ENCODE measurements at places on chromosomes 3 and 15.

- no peak for DNase-seq
These were observed 105.5 kb downstream of the STRIT1 start for GRCh38 chr3:155188031-155188430.

DNA sequence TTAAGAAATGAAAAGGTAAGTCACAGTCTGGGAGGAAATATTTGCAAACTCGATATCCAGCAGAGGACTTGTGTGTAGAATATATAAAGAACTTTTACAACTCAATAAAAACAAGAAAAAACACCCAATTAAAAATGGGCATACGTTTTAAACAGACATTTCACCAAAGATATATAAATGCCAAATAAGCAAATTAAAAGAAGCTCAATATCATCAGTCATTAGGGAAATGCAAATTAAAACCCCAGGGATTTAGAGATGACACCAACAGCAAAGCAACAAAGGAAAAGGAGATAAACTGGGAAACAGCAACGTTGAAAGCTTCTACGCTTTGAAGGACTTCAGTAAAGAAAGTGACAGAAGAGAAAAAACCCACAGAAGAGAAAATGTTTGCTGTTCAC, 132.3 kb downstream of the NUP210 start:
- no peak for DNase-seq

- DNase-seq, result no peak
These were observed 23.2 kb downstream of the LIPC start for GRCh38 chr15:58454950-58455401.

GRCh38 chr15:47965297-47965696, 155.5 kb upstream of the SLC24A5 start:
- no peak for DNase-seq

DNA sequence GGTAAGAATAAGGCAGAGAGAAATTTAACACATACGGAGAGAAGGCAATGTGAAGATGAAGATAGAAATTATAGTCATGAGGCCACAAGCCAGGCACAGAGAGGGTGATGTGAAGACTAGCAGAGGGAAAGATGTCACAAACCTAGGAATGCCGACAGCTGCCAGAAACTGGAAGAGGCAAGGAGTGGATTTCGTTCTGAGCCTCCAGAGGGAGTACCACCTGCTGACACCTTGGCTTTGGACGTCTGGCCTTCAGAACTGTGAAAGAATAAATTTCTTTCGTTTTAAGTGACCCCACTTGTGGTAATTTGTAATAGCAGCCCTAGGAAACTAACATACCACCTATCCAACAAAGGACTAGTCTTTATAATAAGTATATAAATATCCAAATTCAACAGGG, 5.0 kb upstream of the SGO1 start:
- DNase-seq, result no peak

DNA sequence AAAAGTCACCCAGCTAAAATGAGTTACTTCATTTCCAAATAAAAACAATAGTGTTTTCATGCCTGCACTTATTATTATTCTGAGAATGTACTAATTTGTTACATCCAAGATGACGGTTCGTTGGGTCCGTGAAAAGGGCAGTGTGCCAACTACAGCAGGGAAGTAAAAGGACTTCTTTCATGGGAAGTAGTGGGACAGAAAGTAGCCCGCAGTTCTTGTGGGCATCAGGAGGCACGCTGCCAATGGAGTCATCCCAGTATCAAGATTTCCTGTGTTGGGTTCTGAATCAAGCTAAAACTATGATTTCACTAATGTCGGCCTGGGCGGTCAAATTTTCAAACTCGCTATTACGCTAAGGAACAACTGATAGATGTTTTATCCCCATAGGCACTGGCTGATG, 254.5 kb upstream of the SOX2 start:
- no peak for DNase-seq

- DNase-seq, result no peak
These were observed 25.8 kb downstream of the SPSB4 start for GRCh38 chr3:141076797-141077571.

DNA sequence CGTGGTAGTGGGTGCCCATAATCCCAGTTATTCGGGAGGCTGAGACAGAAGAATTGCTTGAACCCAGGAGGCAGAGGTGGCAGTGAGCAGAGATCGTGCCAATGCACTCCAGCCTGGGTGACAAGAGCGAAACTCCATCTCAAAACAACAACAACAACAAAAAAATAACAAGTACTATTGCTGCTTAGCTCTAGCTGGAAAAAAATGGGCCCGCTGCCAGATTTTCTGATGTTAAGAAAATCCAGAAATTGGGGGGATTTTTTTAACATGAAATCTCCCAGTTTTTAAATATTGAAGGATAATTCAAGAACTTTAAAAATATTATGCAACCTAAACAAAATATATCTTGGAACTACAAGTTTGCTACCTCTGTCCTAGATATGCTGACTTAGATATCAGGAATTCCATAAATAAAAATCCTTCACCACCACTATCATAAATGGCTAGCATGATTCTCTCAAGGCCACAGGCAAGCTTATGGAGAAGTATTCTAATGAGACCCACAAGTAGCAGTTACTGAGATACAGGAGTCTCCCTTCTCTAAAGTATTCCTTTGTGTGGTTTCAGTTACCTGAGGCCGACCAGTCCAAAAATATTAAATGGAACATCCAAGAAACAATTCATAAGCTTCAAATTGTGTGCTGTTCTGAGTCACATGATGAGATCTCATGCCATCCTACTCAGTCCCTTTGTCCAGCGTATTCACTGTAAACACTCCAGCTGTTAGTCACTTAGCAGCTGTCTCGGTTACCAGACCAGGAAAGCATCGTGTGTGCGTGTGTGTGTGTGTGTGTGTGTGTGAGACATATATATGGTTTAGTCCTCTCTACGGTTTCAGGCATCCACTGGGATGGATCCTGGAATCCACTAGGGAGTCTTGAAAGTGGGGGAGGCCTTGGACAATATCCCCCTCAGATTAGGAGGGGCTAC, 277.2 kb downstream of the TBL1XR1 start:
- DNase-seq, result no peak

- DNase-seq, result no peak
These were observed 13.6 kb upstream of the CORO2B start for GRCh38 chr15:68565234-68565633.

DNA sequence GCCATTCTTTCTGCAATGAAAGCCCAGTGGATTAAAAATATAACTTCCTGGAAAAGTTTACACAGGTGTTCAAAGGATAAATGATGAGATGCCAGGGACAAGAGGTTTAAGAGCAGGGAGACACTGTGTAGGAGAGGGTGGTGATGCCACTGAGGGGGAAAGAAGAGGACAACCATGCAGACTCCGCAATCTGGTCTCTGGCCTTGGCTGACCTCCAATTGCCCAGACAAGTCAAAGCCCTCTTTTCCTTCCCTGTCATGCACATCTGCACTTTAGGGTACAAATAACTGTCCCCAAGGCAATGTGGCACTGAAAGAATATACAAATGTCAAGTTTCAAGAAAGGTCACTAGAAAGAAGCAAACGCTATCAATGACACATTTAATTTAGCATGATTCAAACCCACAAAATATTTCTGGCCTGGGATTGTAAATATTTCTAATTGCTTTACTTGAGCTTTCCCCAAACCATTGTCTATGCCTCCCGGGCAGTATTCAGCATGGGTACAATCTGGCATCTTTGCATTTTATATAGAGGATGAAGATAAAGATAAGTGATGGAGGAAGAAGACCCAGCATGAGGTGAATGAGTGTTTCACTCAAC, 319.4 kb downstream of the PLCL2 start:
- no peak for DNase-seq

GRCh38 chr3:25663347-25663868, 1.3 kb downstream of the TOP2B start:
- no peak for DNase-seq

GRCh38 chr3:154829929-154830328, 250.2 kb upstream of the MME start:
- DNase-seq, result no peak

GRCh38 chr3:183158551-183159006, 4.0 kb downstream of the LAMP3 start:
- DNase-seq, result no peak

GRCh38 chr3:179425075-179425474, 26.2 kb downstream of the GNB4 start:
- DNase-seq, result no peak

GRCh38 chr3:180246688-180247195, 210.0 kb upstream of the PEX5L start:
- DNase-seq, result no peak

- DNase-seq, result no peak
These were observed 97.4 kb downstream of the LRRK1 start for GRCh38 chr15:101016581-101016980.

- no peak for DNase-seq
These were observed 76.8 kb downstream of the LARS2 start for GRCh38 chr3:45465192-45465591.

DNA sequence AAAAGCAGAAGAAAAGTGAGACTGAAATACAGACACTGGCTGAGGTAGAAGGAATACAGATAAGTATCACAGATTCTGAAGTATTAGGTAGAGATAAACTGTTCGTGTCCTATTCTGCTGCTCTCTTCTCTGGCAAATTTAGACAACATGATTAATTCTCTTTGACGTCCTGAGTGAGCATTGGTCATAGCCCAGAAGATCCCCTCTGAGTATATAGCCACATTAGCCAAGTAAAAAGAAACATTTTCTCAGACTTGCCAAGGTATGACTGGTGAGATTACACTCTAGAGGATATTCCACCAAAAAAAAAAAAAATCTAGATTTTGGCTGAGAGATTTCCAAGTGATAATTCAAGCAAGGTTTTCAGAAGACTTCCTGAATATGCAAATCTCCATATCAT, 111.4 kb upstream of the ALCAM start:
- DNase-seq, result no peak

DNA sequence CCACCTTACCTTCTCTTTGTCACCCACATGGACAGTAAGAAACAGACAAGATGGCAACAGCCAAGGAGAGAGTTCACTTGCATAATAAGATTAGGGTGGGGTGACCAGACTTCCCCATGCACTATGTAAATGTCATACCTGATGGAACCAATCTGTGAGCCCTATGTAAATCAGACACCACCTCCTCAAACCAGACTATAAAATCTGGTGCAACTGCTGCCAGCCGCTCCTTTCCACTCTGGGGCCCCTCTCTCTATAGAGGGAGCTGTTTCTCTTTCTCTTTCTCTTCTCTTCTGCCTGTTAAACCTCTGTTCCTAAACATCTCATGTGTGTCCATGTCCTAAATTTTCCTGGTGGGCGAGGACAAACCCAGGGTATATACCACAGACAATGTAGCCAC, 405.5 kb upstream of the CNTN4 start:
- DNase-seq, result no peak

DNA sequence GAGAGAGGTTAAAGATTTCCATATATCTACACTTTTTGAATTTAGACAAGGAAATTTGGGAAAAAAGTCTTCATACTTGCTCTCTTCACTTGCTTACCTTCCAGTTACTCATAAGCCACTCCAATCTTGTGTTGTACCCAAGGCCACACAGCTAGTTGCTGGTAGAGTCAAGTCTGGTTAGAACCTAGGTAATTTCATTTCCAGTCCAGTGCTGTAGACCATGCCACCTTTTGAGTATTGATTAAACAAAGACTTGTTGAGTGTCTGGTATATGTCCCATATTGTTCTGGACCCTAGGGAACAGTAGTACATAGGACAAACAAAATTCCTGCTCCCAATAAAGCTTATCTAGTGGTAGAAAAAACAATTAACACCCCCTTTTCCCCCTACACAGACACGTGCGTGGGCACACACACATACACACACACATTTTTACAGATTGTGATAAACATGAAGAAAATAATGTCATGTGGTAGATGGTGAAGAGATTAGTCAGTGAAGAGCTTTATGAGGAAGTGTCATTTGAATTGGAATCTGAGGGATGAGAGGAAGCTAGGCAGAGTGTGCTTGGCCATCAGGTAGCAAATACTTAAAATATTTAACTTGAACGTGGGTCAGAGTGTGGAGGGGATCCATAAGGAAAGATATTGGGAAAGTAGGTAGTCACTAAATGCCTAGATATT, 2.1 kb downstream of the CMC1 start:
- no peak for DNase-seq

- no peak for DNase-seq
These were observed 15.9 kb upstream of the SMAD3 start for GRCh38 chr15:67049351-67050044.

DNA sequence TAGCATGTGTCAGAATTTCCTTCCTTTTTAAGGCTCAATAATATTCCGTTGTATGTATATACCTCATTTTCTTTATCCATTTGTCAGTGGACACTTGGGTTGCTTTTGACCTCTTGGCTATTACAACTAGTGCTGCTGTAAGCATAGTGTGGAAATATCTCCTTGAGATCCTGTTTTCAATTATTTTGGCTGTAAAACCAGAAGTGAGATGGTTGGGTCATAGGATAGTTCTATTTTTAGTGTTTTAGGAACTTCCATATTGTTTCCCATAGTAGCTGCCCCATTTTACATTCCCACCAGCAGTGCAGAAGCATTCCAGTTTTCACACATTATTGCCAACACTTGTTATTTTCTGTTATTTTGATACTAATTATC, 70.4 kb upstream of the C15orf39 start:
- no peak for DNase-seq

DNA sequence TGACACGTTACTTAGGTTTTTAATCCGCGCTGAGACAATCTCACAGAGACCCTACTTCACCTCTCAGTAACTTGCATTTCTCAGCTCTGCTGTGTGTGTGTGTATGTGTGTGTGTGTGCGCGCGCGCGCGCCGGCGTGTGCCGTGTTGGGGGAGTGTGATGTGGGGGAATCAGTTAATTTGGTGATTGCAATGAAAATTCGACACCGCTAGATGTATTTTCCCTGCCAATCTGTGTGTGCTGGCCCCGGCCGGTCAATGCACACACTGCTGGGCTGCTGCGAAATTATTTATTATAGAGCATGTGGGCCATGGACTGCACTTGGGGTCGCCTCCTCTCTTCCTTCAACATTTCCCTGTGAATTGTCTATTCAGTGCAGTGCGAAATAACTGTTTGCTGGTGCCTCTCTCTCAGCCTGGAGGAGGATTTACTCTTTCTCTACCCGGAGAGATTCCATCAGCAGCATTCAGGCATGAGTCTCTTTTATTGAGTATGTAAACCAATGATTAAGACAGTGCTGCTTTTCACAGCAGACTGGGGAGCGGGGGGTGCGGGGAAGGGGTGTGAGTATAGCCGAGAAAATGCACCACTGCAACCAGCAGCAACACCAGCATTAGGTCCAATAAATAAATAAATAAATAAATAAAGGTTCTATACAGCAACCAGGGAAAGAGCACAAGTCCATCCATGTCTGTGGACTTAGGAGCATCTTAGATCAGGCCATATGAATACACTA, 2.9 kb downstream of the CADM2 start:
- DNase-seq, result no peak

- DNase-seq, result no peak
These were observed 520 bp downstream of the ZNF654 start for GRCh38 chr3:88059380-88060170.

GRCh38 chr3:143170074-143170473, 50.5 kb downstream of the CHST2 start:
- no peak for DNase-seq
